ENCODE measurements at places on chromosomes 3 and 15. TPM values are rescaled to one million over a fixed set of nuclear protein-coding genes. Genes with fewer than 3 reads are reported as not detected.

- DNase-seq, result no peak
These were observed 117.7 kb downstream of the GBE1 start for GRCh38 chr3:81643721-81644120.

GRCh38 chr3:12932347-12932746 lies 91.0 kb upstream of the RPL32 start:
- DNase-seq, result no peak

DNA sequence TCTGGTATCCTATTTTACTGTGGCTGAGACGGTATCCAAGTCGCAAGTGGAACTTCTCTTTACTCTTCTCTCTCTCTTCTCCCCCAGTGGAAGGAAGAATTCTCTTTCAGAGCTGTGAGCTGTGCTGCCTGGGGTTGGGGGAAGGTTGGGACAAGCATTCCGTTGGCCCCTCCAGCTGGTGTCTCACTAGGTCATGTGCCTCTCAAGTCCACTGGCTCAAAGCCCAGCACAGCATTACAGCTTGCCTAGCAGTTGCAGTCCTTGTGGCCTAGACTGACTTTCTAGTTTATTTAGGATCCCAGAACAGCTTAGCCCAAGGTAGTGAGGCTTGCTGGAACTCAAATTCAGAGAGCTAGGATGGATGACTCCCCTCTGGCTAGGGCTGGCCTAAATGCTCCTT lies 76.1 kb upstream of the SPATA16 start:
- DNase-seq, result no peak

GRCh38 chr3:112128843-112129727 lies 4.0 kb downstream of the GCSAM start:
- DNase-seq, result peak; percentile 82

DNA sequence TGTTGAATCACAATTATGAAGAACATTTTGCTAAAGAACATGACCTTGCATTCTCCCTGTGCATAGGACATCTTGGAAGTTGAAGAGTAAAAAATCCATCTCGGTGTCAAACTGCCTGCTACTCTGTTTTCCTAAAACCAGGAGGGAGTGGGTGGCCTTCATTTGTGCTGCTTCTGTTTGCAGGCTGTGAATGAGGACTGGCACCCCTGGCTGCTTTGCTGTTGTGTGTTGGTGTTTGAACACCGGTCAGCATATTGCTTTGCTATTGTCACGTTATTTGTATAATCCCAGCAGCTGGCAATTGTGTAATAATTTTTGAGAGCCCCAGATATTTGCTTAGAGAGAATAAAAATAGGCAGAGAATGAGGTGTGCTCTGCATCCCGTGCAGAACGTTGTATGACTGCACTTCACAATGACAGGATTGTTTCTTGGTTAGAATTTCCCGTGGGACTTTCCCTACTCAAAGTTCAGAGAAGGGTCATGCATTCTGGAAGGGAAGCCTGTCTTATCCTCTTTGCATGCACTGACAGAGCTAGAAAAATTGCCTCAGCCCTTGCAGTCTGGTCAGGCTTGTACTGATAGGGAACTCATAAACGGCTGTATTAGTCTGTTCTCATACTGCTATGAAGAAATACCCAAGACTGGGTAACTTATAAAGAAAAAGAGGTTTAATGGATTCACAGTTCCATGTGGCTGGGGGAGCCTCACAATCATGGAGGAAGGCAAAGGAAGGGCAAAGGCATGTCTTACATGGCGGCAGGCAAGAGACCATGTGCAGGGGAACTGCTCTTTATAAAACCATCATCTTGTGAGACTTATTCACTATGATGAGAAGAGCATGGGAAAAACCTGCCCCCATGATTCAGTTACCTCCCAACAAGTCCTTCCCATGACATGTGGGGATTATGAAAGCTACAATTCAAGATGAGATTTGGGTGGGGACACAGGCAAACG lies 16.3 kb downstream of the SV2B start:
- peak; percentile 19 for DNase-seq

DNA sequence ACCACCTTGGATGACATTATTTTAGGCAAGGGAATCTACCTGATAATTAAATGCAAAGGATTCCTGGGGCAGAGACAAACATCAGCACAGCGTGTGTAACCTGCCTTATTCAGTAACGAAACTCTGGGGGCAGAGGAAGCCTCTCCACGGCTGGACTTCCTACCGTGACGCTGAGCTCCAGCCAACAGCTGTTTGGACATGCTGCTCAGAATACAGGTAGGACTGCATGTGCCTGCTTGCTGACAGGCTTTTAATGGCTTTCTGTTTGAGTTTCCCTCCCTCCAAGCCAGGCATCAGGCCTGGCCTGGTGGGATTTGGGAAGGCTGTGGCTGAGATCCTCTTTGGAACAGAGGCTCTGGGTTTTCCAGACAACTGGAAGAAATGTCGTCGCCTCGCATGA lies 150.6 kb downstream of the ADAMTS17 start:
- no peak for DNase-seq

- no peak for DNase-seq
These were observed 342.1 kb downstream of the TBL1XR1 start for GRCh38 chr3:176855213-176855612.

DNA sequence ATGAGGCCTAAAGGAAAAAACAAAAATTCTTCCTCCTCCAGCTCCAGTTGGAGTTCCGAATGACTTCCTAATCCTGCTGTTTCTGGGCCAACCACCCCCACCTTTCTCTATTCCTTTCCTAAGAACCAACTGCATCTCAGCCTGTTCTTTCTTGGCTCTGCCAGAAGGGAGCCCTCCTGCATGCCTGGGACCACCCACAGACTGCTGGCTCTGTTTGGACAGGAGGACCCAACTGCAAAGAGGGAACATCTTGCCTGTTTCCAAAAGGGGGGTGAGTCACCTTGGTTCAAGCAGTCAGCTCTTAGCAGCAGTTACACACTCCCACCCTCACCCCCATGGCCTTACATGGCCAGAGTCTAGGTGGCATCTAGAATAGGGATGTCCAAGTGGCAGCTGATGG lies 116.0 kb upstream of the PRICKLE2 start:
- DNase-seq, result no peak

DNA sequence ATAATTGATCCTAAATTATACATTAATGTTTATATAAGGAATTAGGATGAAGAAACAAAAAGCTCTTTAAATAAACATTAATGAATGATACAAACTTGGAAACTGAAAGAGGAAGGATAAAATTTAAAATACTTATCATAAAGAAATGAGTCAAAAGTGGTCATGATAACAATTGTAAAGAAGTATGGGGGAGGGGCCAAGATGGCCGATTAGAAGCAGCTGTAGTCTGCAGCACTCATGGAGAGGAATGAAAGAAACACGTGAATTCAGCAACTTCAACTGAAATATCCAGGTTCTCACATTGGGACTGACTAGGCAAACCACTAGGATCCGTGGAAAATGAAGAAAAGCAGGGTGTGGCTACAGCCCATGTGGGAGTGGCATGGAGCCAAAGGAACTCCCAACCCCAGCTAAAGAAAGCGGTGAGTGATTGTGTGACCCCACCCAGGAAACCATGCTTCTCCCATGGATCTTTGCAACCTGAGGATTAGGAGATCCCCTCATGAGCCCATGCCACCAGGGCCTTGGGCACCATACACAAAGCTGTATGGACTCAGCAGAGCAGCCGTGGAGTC lies 13.1 kb upstream of the CP start:
- DNase-seq, result no peak

- no peak for DNase-seq
These were observed 23.3 kb upstream of the PSMD6 start for GRCh38 chr3:64046592-64046991.

GRCh38 chr15:78527325-78527724 lies 12.9 kb upstream of the PSMA4 start:
- no peak for DNase-seq

GRCh38 chr3:64575211-64575844 lies 112.5 kb downstream of the ADAMTS9 start:
- DNase-seq, result no peak

GRCh38 chr3:171986757-171987518 lies 52.4 kb upstream of the FNDC3B start:
- DNase-seq, result no peak

DNA sequence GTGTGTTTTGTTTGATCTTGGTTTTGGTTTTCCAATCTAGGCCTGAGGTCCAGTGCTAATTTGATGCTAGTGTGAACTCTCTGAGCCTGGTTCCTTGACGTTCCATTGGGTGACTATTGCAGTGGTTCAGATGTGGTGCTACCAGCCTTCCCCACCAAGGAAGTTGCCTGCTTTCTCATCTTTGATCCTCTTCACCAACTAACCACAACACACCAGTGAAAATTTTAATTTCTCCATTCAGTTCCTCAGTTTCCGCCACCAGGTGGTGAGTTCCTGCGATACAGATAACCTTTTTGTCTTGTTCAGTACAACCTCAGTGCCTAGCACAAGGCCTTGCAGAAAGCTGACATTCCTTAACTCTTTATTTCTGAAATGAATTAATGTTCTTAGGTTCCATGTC lies 337.4 kb upstream of the TPRG1 start:
- peak; percentile 51 for DNase-seq

- DNase-seq, result no peak
These were observed 165.5 kb downstream of the ECT2 start for GRCh38 chr3:172915911-172916514.

DNA sequence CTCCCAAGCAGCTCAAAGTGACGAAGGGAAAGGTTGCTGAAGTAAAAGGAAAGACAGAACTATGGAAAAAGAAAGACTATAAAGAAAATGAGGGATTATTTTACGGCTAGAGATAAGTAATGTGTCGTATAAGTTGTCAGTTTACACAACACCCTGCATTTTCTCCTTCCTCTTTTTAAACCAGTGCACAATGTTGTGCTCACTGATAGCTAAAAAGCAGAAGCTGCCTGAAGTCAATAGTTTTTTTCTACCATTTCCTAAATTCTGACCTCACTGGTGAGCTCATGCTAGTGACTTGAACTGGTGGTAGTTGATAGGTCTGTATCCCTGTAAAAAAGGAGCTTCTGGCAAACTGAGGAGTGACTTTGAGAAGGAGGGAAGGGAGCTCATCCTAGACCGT lies 368.6 kb upstream of the GBE1 start:
- DNase-seq, result no peak

GRCh38 chr15:29686445-29687203 lies 135.6 kb downstream of the TJP1 start:
- no peak for DNase-seq

- DNase-seq, result no peak
These were observed 14.1 kb downstream of the LOXL1 start for GRCh38 chr15:73940061-73940981.

DNA sequence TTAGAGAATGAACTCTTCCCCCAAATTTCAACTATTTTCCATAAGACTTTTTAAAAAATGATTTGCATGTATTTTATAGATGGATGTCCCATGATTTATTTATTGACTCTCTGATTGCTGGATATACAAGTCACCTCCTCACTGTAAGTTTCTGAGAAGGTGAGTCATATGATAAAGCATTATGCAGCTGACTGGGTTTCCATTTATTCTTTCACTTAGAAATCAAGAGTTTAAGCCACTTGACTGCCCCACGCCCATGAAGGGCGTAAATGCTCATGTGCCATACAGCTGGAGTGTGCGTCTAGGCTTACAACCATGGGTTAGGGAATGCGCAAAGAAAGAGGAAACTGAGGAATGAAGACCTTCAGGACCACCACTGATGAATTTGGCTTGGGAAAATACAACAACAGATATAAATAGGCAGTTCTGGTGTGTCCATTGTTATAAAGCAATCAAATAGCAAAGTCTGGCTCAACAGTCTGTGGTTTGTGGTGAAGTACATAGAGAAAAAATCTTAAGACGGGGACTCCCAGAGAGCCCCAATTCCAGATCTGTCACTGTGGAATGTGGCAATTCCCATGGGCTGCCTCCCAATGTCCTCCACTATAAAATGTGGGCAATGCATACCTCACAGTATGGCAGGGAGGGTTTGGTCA lies 20.3 kb downstream of the SLCO2A1 start:
- no peak for DNase-seq

GRCh38 chr3:100710261-100710968 lies 1.1 kb downstream of the TFG start:
- DNase-seq, result peak; percentile 93

RTP3 gene
- total RNA-seq, result not detected

WDR93 gene
- total RNA-seq, result not detected

FEZF2 gene
- total RNA-seq, result not detected

BCHE gene
- not detected for total RNA-seq

ZBED2 gene
- total RNA-seq, result 394 TPM

CLEC3B gene
- not detected for total RNA-seq

PIK3R4 gene
- total RNA-seq, result 28.6 TPM

TM4SF4 gene
- not detected for total RNA-seq

CADM2 gene
- total RNA-seq, result not detected

CLRN1 gene
- not detected for total RNA-seq

ARIH1 gene
- total RNA-seq, result 174 TPM
